ENCODE measurements at places on chromosomes 16 and 17.

DNA sequence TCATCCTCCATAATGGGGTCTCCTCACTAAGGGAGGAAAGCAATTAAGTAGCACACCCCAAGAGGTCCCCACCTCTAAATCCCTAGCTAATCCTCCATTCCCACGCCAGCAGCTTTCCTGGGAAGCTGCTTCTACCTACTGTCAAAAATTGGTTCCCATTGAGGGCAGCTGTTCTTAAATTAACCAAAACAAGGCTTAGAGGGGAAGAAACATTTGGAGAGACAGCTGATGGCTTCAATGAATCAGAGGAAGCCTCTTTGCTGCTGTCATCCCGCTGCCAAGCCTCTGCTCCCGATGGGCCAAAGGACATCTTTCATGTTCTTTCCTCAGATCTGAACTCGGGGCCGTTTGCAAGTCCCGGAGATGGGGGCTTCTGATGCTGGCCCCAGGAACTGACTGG is 26.6 kb downstream of the AIPL1 start:
- no peak for DNase-seq

DNA sequence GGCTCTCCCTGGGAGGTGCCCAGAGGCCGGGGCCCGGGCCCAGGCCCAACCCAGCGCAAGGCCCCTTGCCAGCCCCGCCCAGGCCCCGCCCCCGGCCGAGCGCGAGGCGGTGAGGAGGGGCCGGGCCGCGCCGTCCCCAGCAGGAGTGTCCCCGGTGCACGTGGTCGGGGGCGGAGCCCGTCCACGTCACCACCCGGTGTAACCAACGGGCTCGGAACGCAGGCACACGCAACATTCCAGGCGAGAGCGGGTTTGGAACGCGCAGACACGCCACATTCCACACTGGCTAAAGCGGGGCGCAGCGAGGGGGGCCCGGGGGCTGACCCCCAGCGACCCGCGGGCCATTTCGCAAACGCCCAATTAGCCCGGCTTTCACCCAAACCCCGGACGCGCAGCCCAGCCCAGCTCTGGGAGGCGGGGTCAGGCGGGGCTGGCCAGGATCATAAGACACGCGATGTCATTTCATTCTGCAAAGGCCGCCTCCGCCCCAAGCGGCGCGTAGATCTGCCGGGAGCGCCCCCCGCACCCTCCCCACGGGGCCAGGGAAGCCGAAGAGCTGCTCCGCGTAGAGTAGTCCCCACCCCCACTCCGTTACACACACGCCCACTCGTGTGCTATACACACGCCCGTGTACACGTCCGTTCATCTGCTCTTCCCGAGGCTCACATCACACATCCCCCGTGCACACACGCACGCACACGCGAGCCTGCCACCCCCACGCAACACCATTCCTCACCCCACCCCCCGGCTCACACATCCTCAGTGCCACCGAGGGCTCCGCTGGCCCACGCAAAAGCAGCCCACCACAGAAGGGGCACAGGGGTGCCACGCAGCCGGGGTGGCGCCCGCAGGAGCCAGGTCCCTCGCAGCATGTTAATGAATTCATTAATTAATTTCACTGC is 1.0 kb downstream of the MNT start:
- peak; percentile 88 for DNase-seq

GRCh38 chr17:77098884-77099545 is 41.8 kb upstream of the SEC14L1 start:
- peak; percentile 8 for DNase-seq

DNA sequence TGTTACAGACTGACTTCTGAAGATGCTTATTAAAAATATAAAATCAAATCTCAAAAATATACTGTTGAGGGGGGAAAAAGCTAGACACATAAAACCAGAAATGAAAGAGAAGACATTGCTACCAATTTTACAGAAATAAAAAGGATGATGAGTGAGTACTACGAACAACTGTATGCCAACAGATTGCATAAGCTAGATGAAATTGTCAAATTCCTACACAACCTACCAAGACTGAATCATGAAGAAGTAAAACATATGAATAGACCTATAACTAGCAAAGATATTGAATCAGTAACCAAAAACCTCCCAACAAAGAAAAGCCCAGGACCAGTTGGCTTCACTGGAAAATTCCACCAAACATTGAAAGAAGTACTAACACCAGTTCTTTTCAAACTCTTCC is 3.5 kb upstream of the CAPNS2 start:
- no peak for DNase-seq

- no peak for DNase-seq
Observed at GRCh38 chr17:51014129-51014528, 106.5 kb downstream of the SPAG9 start.

DNA sequence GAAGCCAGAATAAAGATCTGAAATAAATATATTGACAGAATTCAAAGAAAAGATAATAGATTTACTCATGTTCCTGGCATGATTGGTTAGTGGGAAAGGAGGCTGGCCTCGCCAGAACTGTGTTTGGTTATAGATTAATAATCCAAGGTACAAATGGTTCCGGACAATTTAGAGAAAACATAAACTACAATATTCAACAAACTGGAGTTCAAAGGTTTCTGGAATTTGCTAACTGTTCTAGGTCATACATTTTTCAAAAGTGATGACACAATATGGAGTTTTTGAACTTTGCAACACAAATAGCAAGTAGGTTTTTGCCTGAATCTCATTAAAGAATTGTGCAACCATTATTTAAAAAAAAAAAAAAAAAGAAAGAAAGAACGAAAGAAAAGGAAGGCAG is 251.7 kb upstream of the SALL1 start:
- DNase-seq: no peak

DNA sequence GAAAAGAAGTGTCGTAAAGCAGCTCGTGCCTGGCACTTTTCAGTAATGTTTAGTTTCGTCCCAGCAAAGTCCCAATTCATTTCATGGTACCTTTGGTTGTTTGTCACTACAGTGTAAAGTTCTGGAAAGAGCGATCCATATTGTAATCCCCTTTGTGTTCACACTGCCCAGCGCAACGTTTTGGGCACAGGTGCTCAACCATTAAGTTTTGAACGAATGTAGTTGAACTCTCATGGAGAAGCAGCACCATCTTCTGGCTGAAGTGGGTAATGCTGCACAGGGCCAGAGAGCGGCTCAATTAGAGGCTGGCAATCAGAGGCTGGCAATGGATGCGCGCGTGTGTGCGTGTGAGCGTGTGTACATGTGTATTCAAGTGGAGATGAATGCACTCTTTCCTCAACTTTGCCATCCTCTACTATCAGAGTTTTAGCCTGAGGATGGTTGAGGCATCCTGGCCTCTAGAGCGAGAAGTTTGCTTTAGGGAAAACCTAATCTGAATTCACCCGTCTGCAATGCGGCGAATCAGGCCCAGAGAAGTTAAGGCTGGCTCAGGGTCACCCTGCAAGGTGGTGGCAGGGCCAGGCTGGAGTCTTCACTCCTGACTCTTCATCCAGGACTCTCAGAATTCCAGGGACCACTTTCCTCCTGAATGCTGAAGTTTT is 29.9 kb downstream of the DYNLL2 start:
- DNase-seq: peak; percentile 79

DNA sequence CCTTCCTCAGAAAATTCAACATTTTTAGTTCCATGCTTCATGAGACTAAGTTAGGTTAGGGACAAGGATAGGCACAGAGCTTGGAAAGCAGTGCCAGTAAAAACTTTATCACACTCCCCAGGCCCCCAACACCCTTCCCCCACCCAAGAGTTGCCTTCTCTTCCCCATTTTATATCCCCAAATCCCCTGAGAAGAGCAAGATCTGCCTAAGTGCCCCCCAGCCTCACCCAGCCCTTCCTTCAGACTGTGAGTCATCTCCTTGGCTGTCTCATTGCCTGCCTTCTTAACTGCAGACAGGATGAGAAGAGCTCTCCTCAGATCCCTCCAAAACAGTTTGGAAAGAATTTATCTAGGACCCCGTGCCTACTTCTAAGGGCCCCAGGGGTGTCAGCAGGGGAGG is 55.8 kb downstream of the NEUROD2 start:
- no peak for DNase-seq

GRCh38 chr16:23847948-23848347 is 12.2 kb downstream of the PRKCB start:
- peak; percentile 27 for DNase-seq

GRCh38 chr17:12821376-12821940 is 32.2 kb downstream of the ARHGAP44 start:
- DNase-seq: no peak

- no peak for DNase-seq
Observed at GRCh38 chr16:79672524-79672923, 72.0 kb upstream of the MAF start.

Measured in effector CD4-positive, alpha-beta T cell (primary cell).